Cerebellar nuclear complex (tissue), 1 donor: ENCODE measurements at places on chromosomes 4 and X.

GRCh38 chr4:16608123-16608522 lies 290.3 kb downstream of the LDB2 start:
- no peak for DNase-seq

DNA sequence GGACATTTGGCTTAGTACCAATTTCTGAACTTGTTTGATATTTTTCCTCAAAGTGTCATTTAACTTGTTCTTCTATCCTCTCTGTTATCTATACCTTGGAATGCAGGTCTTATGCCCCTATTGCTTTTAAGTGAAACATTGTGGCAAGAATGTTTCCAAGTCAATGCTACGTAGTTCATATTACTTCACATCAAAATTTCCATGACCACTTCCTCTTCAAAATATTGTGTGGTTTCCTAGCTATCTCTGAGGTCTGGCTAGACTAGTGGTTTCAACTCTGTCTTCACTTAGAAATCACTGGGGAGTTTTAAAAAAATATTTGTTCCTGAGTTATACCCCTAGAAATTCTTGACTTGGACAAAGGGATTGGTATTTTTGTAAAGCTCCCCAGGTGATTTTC lies 20.2 kb upstream of the RASGEF1B start:
- DNase-seq: no peak

DNA sequence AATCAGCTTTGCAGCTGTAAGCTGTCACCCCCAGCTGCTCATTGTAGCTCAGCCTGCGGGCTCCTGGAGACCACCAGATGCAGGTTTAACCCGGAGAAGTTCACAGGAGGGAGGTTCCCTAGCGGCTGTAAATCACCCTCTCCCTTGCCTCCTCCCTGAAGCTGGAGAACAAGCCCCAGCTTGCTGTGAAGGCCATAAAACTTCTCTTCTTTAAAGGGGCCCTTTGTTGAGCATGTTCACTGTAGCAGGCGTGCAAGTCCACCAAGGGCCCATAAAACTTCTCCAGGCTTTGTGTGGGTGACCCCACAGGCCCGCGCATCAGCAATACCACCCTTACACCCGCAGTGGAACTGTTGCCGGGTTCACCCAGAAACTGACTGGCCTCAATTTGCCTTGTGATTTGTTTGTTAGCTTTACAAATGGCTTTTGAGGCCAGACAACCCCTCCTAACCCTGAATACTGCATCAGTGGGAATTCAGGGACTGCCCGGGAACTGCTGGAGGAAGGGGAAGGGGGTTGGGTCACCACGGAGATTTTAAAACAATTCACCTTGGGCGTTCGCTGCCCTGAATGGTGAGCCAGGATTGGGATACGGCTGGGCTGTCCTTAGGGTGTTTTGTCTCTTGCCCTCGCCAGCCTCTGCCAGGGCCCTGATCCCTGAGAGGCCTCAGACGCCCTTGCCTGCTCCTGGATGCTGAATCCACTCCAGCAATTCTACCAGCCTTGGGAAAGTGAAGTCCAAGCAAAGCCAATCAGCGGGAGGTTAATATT lies 49.5 kb upstream of the ATP6AP2 start:
- no peak for DNase-seq

DNA sequence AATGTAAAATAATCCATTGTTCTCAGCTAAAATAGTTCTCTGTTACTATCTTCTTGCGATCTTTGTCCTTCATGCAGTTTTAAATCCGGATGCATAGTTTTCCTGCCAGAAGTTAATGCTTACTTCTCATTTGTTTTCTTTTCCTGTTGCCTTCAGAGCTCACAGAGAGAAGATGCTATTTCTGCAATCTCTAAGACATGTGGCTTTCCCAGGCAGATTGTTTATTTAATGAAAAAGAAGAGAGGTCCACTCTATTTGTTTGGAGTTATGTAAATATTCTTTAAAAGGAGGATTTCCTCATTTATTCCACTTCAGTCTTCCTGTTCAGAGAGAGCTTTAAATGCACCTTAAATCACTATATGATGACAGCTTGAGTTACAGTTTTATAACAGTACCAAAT lies 39.3 kb upstream of the HPGD start:
- no peak for DNase-seq

DNA sequence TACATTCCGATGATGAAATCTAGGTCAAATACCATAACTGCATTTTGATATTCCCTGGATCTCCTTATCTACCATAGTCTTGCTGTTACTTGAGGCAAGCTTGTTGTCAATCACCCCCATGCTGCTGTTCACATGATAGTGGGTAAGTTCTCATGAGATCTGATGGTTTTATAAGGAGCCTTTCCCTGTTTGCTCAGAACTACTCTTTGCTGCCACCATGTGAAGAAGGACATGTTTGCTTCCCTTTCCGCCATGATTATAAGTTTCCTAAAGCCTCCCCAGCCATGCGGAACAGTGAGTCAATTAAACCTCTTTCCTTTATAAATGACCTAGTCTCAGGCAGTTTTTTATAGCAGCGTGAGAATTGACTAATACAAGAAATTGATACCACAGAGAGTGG lies 432.0 kb downstream of the GLUD2 start:
- no peak for DNase-seq

GRCh38 chrX:40065296-40066046 lies 32.3 kb downstream of the BCOR start:
- no peak for DNase-seq

DNA sequence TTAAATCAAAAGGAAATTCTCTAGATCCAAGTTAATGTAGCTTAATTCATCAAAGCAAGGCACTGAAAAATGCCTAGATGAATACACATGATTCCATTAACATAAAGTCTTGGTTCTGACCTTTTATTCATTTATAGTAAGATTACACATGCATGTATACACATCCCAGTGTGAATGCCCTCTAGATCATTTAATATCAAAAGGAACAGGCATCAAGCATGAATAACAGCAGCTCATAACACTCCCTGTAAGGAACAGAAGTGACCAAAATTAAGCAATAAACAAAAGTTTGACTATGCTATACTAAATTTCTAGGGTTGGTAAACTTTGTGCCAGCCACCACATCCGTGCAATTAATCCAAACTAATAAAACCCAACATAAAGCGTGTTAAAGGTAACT lies 511.5 kb downstream of the SPIN4 start:
- no peak for DNase-seq

DNA sequence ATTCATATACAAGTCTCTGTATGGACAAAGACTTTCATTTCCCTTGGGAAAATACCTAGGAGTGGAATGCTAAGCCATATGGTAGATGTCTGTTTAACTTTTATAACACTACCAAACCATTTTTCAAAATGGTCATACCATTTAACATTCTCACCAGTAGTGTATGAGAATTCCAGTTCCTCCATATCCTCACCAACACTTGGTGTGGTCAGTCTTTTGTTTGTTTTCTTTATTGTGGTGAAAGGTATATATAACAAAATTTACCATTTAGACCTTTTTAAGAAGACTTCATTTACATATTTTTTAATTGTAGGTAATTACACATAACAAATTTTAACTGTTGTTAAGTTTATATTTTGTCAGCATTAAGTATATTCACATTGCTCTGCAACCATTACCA lies 12.7 kb upstream of the APLN start:
- no peak for DNase-seq

DNA sequence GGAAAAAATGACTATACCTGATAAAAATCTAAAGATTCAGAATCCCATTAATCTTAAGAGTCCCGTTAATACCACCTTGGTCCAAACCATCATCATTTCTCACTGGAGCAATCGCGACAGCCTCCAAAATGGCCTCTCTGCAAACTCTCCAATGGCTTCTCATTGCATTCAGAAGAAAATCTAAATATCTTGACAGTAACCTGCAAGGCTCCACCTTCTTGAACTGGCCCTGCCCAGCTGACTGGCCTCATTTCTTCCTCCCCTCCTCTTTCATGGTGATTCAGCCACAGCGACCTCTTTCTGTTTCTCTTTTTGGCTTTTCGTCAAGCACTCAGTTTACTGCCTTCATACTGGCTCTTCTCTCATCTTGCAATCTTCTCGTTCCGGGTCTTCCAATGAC lies 56.2 kb upstream of the GPRIN3 start:
- no peak for DNase-seq

GRCh38 chrX:17654116-17654515 lies 83.2 kb upstream of the SCML1 start:
- DNase-seq: no peak

- no peak for DNase-seq
These were observed 222.3 kb downstream of the CPE start for GRCh38 chr4:165600959-165601683.

- DNase-seq: no peak
These were observed 9.2 kb downstream of the VCX start for GRCh38 chrX:7852166-7852565.

DNA sequence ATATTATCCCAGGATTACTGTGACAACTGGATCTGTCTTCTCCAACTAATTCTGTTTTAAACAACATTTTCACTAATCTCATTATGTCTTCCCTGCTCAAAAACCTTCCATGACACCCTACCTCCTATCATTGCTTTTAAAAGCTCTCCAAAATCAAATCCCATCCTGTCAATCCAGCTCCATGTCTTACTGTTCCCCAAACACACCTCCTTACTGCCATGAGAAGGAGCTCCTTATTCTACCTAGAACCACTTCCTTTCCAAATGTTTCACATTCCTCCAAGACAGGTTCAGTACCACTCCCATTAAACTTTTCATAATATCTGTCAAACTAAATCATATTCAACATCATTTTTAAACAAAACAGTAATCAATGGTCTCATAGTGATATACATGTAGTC lies 66.9 kb upstream of the WDR17 start:
- DNase-seq: no peak

DNA sequence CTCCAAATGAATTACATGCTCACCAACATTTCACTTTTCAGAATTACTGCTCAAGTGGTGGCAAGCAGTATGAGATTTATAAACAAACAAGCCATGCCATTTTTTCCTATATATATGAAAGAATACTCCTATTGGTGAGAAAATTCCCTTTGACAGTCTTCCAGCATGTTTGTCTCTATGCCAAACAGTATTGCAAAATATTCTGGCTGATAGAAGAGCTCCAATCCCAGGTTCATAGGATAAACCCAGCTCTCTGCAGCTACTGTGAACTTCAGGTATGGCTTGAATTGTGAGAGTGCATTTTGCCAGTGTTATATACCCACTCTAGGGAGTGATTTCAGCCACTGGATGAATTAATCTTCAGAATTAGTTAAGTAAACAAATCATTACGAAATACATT lies 108.8 kb downstream of the MAGEC2 start:
- no peak for DNase-seq

DNA sequence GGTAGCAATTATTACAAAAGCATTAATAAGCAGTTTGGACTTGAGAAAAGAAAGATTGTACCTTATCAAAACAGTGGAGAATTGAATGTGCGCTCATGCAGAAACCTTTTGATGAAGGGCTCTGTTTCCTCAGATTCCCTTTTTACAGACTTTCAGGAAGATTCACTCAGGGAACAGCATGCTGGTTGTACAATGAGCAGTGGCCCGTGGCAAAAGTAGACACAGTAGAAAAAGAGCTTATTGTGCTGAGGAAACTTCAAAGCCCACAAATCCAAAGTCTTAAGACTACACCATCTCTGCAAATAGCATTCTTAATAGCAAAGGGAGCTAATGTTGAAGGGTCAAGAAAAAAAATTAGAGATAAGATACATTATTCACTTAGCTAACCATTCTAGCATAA lies 858.9 kb downstream of the PDHA2 start:
- DNase-seq: no peak

DNA sequence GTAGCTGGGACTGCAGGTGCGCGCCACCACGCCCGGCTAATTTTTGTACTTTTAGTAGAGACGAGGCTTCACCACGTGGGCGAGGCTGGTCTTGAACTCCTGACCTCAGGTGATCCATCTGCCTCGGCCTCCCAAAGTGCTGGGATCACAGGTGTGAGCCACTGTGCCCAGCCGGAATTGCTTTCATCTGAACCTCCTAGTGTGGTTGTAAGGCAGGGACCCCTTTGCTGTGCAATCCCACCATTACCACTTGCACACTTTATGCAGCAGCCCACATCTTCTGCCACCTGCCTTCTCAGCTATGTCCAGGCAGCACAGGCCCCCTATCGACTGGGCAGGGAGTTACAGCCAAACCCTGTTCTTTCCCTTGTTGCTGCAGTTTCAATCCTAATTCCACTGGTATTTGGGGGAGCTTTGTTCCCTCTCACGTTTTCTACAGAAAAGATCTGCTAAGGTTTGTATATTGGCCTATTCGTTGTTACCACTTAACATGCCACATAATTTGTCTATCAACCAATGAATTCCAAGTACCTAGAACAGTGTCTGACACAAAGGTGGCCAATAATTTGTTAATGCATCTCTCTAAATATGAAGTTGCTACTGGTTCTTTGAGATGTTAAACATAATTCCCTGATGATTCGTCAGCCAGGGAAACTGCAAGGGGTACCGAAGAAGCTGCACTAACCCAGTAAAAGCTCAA lies 6.5 kb downstream of the RPL39 start:
- no peak for DNase-seq

DNA sequence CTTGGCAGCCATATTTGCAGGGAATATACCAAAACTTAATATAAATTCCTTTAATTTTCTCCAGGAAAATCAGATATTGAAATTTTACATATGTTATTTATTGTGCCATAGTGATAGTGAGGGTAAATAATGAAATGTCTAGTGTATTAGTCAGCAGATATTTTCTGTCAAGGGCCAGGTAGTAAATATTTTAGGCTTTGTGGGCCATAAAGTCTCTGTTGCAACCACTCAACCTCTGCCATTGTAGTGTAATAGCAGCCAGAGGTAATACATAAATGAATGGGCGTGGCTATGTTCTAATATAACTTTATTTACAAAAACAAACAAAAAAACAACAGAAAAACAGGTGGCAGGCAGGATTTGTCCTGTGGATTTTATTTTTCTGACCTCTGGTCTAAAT lies 33.5 kb downstream of the MSL3 start:
- no peak for DNase-seq

- DNase-seq: no peak
These were observed 14.6 kb downstream of the GRXCR1 start for GRCh38 chr4:42906891-42907759.

- no peak for DNase-seq
These were observed 316.3 kb downstream of the CAMK2D start for GRCh38 chr4:113445286-113445685.

- no peak for DNase-seq
These were observed 91.9 kb upstream of the PPP1R2C start for GRCh38 chrX:42869659-42870476.

DNA sequence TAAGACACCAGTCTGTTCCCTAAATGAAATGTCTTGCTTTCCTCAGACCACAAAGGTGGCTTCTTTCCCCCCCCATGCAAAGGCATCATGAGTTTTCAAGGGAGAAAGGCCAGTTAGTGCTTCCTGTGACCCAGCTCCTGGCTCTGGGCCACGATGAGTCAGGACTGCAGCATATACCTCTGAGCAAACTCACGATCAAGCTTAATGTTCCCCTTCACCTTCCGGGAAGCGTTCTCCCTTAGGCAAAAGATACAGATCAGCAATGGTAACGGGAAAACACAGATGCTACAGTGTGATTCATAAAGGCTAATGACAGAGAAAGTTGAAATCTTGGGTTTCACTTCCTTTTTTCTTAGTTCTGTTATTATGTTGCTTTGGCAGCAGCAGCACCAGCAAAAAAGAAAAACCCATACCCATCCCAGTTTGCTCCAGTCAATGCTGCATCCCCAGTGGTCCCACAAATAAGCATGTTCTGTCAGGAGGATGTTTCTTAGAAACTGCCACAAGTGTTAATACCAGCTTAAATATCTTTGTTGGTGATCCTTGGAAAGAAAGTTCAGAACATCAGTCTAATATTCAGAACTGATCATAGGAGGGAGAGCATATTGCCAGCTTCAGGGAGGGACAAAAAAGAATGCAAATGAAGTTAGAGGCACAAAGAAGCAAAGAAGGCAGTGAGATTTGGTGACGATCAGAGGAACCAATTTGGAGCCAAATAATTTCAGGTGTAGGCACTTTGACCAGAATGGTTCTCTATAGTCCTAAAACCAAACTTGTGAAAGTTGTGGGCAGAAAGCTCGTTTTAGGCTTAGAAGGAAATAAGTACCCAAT lies 41.2 kb downstream of the LONRF3 start:
- DNase-seq: no peak
